ENCODE measurements at places on chromosomes 6 and 20.

- H3K36me3 ChIP-seq, result peaks cover 37% of the 10 kb centered on the region
- no peak overlapping the region for H3K27ac ChIP-seq
- DNase-seq, result no peak
- peaks cover 9% of the 10 kb centered on the region for H3K27me3 ChIP-seq
- H3K4me1 ChIP-seq, result peaks cover 12% of the 10 kb centered on the region
These were observed 783 bp downstream of the LRRC73 start for GRCh38 chr6:43509142-43509983.

- H3K4me3 ChIP-seq, result peak overlapping the region; percentile 77
- no peak for DNase-seq
- peak overlapping the region; percentile 92 for H3K27ac ChIP-seq
- H3K4me1 ChIP-seq, result peaks cover 7% of the 10 kb centered on the region
- no peaks in the 10 kb centered on the region for H3K27me3 ChIP-seq
These were observed 898 bp downstream of the XRN2 start for GRCh38 chr20:21303872-21304586.

DNA sequence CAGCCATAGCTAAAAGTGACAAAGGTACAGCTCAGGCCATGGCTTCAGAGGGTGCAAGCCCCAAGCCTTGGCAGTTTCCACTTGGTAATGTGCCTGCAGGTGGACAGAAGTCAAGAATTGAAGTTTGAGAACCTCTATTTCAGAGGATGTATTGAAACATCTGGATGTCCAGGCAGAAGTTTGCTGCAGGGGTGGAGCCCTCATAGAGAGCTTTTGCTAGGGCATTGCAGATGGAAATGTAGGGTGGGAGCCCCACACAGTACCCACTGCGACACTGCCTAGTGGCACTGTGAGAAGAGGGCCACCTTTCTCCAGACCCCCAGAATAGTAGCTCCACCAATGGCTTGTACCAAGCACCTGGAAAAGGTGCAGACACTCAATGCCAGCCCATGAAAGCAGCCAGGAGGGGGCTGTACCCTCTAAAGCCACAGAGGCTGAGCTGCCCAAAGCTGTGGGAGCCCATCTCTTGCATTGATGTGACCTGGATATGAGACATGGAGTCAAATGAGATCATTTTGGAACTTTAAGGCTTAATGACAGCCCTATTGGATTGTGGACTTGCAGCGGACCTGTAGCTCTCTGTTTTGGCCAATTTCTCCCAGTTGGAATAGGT lies 1299.4 kb upstream of the MAP3K7 start:
- H3K27me3 ChIP-seq, result no peaks in the 10 kb centered on the region
- no peak overlapping the region for H3K4me3 ChIP-seq
- no peaks in the 10 kb centered on the region for H3K36me3 ChIP-seq
- H3K27ac ChIP-seq, result no peak overlapping the region
- no peaks in the 10 kb centered on the region for H3K4me1 ChIP-seq

- no peak for DNase-seq
- H3K27ac ChIP-seq, result no peak overlapping the region
- H3K4me1 ChIP-seq, result peaks cover 8% of the 10 kb centered on the region
- H3K27me3 ChIP-seq, result no peaks in the 10 kb centered on the region
- H3K4me3 ChIP-seq, result no peak overlapping the region
- peaks cover 27% of the 10 kb centered on the region for H3K36me3 ChIP-seq
These were observed 21.0 kb upstream of the AVP start for GRCh38 chr20:3105256-3106137.

GRCh38 chr6:48069280-48069679 lies 41.7 kb downstream of the PTCHD4 start:
- H3K27ac ChIP-seq, result no peak overlapping the region
- no peaks in the 10 kb centered on the region for H3K27me3 ChIP-seq
- DNase-seq, result no peak
- H3K4me1 ChIP-seq, result no peaks in the 10 kb centered on the region

GRCh38 chr20:5719861-5720403 lies 30.3 kb upstream of the SHLD1 start:
- H3K36me3 ChIP-seq, result no peaks in the 10 kb centered on the region
- peaks cover 5% of the 10 kb centered on the region for H3K4me1 ChIP-seq
- H3K27ac ChIP-seq, result no peak overlapping the region
- no peak for DNase-seq
- H3K4me3 ChIP-seq, result no peak overlapping the region

DNA sequence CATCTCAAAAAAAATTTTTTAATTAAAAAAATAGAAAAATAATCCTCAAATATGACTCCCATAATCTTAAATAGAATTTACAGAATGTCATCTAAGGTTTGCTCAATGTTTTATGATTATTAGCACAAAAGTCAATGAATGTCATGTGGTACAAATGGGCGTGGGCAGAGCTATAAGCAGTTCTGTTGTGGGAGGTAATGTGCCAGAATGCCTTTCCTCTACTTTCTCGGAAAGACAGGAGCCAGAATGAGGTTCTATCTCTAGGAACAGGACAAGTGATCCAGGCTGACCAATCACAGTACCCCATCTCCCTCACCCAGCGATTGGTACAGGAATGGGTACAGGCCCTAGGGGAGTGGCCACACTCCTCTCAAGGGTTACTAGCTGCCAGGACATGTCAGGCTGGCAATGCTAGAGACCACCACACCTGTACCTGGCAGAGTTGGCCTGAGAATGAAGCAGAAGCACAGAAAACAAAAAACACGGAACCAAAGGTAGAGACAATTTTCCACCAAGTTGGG lies 15.1 kb downstream of the RALGAPA2 start:
- no peak for DNase-seq
- H3K27me3 ChIP-seq, result no peaks in the 10 kb centered on the region
- H3K4me3 ChIP-seq, result no peak overlapping the region
- no peaks in the 10 kb centered on the region for H3K4me1 ChIP-seq

DNA sequence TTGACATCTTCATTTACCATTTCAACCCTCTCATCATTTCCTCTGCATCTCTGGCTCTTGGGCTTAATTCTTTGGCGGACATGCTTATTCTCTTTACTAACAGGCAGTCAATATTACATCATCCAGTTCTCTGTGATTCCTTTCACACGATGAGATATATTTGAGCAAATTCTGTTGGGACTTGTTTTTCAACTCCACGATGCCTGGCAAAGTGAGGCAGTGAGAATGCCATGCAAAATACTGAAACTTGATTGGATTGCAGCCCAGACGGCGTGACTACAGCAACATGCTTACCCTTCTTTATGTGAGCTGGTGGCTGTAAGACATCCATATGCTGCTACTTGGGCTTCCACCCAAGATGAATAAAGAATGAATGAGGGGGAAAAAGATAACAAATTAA lies 101.7 kb upstream of the SPACA1 start:
- no peaks in the 10 kb centered on the region for H3K36me3 ChIP-seq
- no peaks in the 10 kb centered on the region for H3K27me3 ChIP-seq
- no peak for DNase-seq
- H3K4me1 ChIP-seq, result no peaks in the 10 kb centered on the region
- H3K4me3 ChIP-seq, result no peak overlapping the region

DNA sequence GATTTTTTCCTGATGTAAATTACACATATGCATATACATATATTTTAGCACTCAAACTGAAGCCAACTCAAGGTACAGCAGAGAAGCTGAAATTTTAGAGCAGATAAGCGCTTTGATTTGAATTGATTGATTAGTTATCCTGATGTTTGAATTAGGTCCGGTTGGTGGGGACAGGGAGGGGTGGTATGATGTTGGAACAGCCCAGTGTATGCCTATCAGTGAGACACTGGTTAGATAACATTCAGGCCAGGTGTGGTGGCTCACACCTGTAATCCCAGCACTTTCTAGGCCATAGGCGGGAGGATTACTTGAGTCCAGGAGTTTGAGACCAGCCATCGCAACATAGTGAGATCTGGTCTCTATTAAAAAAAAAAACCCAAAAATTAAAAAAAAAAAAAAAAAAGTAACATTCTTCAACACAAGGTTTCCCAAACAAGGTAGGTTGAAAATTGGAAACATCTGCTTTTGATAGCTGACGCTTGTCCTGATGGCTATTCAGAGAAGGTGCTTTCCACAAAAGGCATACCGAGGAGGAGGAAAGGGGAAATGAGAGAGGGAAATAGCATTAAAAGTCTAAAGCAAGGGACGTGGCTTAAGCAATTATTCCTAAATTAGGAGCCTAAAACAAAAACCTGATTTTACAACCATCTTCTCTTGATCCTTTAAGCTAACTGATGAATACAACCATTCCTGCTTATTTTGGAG lies 288.4 kb upstream of the JARID2 start:
- no peak overlapping the region for H3K27ac ChIP-seq
- H3K4me3 ChIP-seq, result no peak overlapping the region
- H3K4me1 ChIP-seq, result no peaks in the 10 kb centered on the region
- no peaks in the 10 kb centered on the region for H3K36me3 ChIP-seq
- DNase-seq, result no peak
- no peaks in the 10 kb centered on the region for H3K27me3 ChIP-seq

GRCh38 chr6:41346441-41346840 lies 11.0 kb downstream of the NCR2 start:
- no peak for DNase-seq
- no peak overlapping the region for H3K27ac ChIP-seq
- peaks cover 11% of the 10 kb centered on the region for H3K4me1 ChIP-seq
- peaks cover 3% of the 10 kb centered on the region for H3K27me3 ChIP-seq
- no peak overlapping the region for H3K4me3 ChIP-seq

DNA sequence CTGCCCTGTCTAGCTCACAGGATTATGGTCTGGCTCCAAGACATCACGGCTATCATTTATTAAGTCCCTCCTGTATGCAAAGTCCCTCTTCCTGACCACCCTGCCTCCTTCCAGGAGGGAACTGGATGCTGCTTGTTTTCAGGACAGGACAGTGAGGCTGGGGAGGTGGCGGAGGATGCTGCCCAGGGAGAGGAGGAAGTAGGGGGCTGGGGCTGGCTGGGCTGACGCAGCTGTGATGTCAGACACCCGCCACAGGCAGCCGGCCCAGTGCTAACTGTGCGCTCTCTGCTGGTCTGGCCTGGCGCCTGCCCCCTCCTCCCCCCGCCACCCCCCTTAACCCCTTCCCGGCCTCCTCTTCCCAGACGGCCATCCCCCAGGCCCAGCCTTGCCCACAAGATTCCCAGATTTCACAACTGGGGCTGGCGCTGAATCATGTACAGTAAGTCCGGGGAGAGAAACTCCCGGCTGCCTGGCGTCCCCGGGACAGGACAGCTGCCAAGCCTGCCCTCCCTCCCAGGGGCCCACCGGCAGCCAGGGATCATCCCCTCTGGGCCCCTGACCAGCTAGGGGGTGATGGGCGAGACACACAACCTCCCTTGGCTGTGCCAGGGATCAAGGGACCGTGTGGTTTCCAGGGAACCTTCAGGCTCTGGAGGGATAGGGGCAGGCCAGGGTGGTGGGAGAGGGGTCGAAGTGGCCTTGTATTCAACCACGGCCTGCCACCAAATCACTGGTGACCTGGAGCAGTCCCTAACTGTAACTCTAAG lies 118.1 kb downstream of the CEBPB start:
- DNase-seq, result no peak
- H3K4me3 ChIP-seq, result no peak overlapping the region
- H3K4me1 ChIP-seq, result no peaks in the 10 kb centered on the region
- H3K27me3 ChIP-seq, result no peaks in the 10 kb centered on the region
- H3K36me3 ChIP-seq, result no peaks in the 10 kb centered on the region
- H3K27ac ChIP-seq, result no peak overlapping the region

DNA sequence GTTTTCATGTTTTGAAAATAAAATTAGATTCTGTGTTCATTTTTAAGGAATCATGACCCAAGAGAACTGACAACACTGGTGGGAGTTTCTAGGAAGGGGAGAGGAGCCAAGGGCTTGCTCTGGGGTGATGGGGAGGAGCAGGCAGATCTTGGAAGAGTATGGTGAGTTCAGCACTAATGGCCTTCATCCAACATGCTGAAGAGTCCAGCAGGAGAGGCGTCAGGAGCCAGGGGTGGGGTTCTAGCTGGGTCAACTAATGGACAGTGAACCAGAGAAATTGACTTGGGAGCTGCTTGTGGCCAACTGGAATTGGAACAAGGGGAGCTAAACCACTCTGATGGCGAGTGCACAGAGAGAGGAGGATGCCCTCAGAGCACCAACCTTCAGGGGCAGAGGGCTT lies 107.1 kb downstream of the MRPL14 start:
- no peaks in the 10 kb centered on the region for H3K4me1 ChIP-seq
- no peak for DNase-seq
- H3K27me3 ChIP-seq, result no peaks in the 10 kb centered on the region
- no peak overlapping the region for H3K4me3 ChIP-seq

GRCh38 chr20:17872959-17873358 lies 95.6 kb downstream of the SNX5 start:
- H3K27ac ChIP-seq, result no peak overlapping the region
- no peaks in the 10 kb centered on the region for H3K36me3 ChIP-seq
- H3K4me1 ChIP-seq, result no peaks in the 10 kb centered on the region
- no peak overlapping the region for H3K4me3 ChIP-seq

DNA sequence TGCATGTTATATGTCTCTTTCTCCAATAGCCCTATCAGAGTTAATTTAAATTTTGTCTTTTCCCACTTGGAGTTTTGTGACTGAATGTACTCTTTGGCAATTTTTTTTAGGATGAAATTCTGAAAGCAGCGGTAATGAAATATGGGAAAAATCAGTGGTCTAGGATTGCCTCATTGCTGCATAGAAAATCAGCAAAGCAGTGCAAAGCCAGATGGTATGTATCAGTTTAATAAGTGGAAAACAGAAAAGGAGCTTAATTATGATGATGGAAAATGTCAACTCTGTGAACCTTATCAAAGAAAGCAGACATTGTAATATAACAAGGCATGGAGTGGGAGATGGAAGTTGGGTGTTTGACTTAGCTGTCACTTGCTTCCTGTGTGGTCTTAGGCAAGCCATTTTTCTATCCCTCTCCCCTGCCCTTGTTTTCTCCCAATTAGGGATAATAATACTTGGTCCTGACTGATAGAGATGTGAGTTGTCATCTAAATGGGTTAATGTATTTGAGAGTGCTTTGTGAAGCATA lies 2.7 kb downstream of the CDC5L start:
- no peak overlapping the region for H3K4me3 ChIP-seq
- no peak overlapping the region for H3K27ac ChIP-seq
- H3K27me3 ChIP-seq, result no peaks in the 10 kb centered on the region
- peaks cover 26% of the 10 kb centered on the region for H3K4me1 ChIP-seq
- H3K36me3 ChIP-seq, result peaks cover 35% of the 10 kb centered on the region
- no peak for DNase-seq

DNA sequence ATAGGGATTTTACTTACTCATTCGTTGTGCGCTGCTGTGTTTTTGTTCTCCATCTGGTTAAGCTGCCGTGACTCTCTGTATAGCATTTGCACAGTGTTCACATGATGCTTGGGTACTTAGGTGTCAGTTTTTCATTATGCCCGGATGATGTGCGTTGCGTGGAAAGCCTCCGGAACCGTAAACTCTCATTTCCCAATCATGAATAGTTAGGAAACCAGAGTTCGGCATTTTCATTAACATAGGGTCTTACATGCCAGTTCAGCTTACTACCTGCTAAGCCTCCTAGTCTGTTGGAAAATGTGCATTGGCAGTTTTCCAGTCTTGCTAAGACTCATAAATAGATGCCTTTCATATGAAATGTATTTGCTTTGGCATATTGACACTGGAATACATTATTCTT lies 483.4 kb upstream of the FLRT3 start:
- no peaks in the 10 kb centered on the region for H3K27me3 ChIP-seq
- no peaks in the 10 kb centered on the region for H3K4me1 ChIP-seq
- H3K4me3 ChIP-seq, result no peak overlapping the region
- no peaks in the 10 kb centered on the region for H3K36me3 ChIP-seq
